ENCODE measurements at places on chromosomes 2 and 18. TPM values are rescaled to one million over a fixed set of nuclear protein-coding genes. Genes with fewer than 3 reads are reported as not detected.

- DNase-seq = no peak
Observed at GRCh38 chr2:108267101-108267500, 21.6 kb upstream of the SULT1C2 start.

DNA sequence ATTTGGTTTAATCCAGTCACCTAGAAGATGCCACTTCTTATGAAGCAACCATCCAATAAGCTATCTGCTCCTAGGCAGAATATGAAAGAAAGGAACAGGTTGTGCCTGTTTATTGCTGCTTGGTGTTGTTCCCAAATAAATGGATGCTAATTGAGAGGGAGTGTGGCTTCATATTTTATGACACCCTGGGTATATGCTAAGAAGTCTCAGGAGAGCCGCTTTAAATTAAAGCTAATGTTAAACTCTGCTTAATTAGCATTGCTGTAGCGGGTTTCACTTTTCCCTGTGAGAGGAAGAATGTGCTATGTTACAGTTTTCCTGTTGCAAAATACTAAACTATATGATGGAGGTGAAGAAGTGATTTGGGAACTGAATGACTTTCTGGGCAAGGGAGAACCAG is 48.7 kb upstream of the TANK start:
- DNase-seq = no peak

DNA sequence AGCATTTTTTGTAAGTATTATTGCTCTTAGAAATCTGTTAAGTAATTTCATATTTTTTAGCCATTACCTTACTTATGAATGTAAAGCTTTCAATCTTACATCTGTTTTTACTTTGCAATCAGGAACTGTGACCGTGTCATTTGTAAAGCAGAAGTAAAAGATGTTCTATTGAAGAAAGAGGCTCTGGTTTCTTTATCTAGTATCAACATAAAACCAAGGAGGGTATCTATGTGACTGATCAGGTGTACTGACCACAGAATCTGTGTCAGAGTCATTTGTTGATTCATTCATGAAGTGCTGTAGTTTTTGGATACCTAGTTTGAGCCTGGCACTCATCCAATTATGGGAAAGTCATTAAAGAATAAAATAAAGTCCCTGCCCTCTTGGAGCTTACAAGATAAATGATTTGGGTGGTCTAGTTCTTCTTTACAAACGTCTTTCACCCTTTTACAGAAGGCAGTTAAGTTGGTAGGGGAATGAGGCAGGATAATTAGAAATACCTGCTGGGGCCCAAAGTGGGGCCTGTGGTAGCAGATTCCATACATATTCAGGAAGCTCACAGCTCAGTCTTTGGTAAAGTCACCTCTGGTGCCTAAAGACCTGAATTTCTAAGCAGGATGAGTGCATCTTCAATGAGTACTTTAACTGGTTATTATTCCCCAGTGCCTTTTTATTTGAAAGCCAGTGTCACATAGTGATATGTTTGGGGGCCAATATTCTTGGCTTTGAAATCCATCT is 260.6 kb upstream of the NT5C1B start:
- DNase-seq = no peak

- DNase-seq = no peak
Observed at GRCh38 chr2:5507367-5507766, 184.8 kb upstream of the SOX11 start.

- DNase-seq = no peak
Observed at GRCh38 chr2:97720746-97721145, 7.4 kb downstream of the ZAP70 start.

- no peak for DNase-seq
Observed at GRCh38 chr2:239574054-239574433, 173.2 kb upstream of the HDAC4 start.

GRCh38 chr18:13620818-13621445 is 105.4 kb downstream of the FAM210A start:
- no peak for DNase-seq

DNA sequence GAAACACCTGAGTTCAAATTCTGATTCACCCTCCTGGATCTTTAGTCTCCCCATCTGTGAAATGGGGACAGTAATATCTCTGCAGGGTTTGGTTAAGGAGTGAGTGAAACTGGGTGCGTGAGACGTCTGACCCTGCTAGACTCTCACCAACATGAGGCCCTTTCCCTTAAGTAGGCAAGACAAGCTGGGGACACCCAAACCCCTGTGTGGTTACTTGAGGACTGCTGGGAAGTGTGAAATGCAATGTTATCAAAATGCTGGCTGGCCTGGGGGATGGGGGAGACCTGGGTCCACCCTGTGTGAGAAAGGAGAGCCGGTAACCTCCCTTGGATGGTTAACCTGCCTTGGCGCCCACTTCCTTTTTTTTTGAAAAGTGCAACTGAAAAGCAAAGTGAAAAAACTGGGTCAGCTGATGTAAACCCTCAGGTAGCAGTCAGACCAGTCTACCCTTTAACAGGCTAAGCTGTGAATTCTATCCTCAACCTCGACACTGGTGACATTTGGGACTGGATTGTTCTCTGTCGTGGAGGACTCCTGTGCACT is 82.3 kb downstream of the INPP5D start:
- DNase-seq = no peak

DNA sequence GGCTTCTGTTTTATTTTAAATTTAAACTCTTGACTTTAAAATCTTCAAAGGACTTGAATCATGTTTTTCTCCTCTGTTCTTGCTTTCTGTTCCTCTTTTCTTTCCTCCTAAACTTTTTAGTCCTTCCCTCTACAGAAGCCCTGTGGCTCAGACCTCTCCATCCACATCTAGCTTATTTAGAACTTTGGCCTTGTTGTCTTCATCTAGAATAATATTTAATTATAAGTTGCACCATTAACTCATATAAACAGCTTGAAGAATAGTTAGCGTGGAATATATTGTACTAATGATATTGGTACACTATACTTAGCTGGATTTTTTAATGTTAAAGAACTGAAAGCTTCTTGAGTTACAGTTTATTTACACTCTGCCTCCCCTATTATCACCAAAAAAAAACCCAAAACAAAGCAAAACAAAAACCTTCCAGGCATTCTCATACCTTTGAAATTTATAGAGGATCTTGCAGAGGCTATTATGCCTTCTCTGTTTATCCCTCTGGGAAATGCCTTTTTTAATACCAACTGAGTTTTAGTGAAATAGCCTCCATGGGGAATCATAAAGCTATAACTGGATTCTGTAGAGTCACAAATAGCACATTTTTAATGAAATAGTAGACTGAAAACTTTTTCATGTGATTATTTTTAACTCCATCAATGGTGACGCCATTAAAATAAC is 9.2 kb upstream of the CCDC141 start:
- DNase-seq = no peak

DNA sequence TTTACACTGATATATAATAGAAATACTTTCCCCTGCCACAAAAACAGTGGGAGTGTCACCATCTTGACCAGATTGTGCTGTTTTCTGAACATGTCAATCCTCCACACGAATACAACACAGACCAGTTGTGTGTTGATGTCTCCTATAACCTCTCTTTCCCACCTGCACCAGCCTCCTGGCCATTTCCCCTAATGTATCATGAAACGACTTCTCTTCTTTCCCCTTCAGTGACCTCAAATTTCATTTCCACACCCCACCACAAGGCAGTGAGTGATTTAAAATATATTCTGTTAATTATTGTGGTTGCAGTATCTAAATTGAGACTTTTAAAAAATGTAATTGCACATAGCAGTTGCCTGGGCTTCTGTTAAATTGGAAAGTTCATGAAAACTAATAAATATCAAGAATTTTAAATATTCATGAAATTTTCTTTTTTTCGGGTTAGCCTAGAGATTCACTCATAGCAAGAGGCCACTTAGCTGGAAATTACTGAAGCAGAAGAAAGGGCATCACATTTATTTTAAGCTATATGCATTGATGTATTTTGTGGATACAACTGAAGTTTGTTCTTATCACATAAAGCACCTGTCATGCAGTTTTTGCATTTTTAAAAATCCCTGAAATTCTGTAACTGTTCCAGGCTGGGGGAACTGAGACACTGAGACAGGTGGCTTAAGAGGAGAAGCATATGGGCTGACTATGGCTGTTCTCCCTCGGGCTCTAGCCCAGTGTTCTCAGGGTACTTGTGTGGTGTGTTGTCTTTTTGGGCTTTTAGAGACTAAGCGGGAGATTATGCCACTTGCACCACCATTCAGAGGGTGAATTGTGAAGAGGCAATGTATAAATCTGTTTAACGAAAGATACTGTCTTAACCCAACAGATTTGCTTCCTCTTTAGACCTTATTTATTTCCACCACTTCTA is 15.9 kb downstream of the FAM171B start:
- peak; percentile 90 for DNase-seq

DNA sequence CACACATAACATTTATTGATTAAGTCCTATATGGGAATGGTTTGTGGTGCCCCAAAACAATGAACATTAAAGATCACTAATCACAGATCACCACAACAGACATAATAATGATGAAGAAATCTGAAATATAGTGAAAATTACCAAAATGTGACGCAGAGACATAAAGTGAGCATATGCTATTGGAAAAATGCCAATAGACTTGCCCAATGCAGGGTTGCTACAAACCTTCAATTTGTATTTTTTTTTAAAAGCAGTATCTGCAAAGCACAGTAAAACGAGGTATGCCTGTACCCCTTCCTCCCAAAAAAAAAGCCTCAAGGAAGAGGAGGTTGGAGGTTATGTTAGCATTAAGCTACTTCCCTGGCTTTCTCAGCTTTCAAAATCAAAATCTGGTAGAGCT is 131.1 kb downstream of the RBMS1 start:
- DNase-seq = no peak

Gene SERPINB3
- total RNA-seq = not detected

Gene DSG1
- total RNA-seq = not detected

Gene ANKRD44
- total RNA-seq = not detected

Data from G401 (cell line).